ENCODE measurements at places on chromosomes 6 and 20. TPM values are rescaled to one million over a fixed set of nuclear protein-coding genes. Genes with fewer than 3 reads are reported as not detected.

DNA sequence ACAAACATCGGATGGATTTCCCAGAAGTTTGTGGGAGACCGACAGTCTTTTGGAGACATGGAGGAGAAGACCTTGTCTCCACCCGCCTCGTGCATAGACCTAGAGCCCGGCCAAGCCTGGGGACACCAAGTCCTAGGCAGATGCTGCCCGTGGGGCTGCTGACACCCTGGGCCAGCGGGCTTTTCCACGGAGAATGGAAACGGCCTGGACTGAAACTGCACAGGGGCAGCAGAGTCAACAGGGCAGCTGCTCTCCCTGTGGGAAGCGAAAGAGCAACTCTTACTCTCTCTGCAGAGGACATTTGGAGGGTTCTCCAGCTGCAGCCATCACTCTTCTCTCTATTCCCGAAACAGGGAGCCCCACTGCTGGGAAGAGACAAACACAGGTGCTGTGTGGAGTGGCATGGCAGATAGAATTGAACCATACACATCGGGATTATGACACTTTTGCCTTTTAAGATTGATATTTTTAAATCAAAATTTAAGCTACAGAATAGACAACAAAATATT lies 401.2 kb downstream of the THBS2 start:
- no peak for DNase-seq
- no peaks in the 10 kb centered on the region for H3K4me1 ChIP-seq
- H3K27ac ChIP-seq: no peak overlapping the region
- no peak overlapping the region for H3K4me3 ChIP-seq
- no peaks in the 10 kb centered on the region for H3K27me3 ChIP-seq
- no peaks in the 10 kb centered on the region for H3K36me3 ChIP-seq

Gene GRM1
- total RNA-seq: not detected

DNA sequence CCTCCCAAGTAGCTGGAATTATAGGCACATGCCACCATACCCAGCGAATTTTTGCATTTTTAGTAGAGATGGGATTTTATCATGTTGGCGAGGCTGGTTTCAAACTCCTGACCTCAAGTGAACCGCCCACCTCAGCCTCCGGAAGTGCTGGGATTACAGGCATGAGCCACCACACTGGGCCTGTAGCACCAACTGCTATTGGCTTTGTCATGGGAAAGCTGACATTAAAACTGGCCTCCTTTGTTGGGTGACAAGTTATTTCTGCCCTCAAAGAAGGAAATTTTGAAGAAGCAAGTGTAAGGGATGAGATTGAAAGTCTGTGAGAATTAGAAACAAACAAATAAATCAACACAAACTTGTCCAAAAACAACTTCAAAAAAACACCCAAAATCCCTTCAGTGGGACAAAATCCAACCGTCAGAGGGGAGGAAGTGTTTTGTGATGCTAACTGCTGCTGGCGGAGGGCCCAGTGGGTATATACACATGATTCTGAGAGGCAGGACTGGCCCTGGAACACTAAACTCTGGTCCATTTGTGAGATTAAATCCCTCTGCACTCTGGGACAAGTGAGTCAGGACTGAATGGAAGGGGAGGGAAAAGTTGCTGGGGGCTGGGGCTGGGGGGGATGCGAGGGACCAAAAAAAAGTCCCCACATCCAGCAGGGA lies 87.5 kb upstream of the NAA20 start:
- no peak overlapping the region for H3K27ac ChIP-seq
- no peak overlapping the region for H3K4me3 ChIP-seq
- no peaks in the 10 kb centered on the region for H3K4me1 ChIP-seq
- no peak for DNase-seq
- H3K27me3 ChIP-seq: peaks cover 4% of the 10 kb centered on the region
- H3K36me3 ChIP-seq: no peaks in the 10 kb centered on the region

DNA sequence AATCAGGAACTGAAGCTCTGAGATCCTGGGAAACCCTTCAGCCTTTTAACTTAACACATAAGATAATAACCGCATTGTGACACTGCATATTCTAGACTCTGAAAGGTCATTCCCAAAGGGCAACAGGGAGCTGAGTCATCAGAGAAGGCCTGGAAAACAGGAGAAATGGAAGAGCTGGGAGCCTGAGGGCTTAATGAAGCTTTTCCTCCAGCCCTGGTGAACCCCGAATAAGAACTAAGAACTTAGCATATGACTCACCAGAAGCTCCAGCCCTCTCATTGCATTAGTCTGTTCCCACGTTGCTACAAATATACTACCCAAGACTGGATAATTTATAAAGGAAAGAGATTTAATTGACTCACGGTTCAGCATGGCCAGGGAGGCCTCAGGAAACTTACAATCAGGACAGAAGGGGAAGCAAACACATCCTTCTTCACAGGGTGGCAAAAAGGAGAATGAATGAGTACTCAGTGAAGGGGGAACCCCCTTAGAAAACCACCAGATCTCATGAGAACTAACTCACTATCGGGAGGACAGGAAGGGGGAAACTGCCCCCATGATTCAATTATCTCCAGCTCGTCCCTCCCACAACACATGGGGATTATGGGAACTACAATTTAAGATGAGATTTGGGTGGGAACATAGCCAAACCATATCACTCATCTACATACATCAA lies 648.5 kb downstream of the TFAP2A start:
- H3K4me3 ChIP-seq: no peak overlapping the region
- no peak for DNase-seq
- H3K36me3 ChIP-seq: no peaks in the 10 kb centered on the region

Gene MDFI
- not detected for total RNA-seq

Gene EYS
- not detected for total RNA-seq

Data from T-cell (primary cell).